Activated T-helper 1 cell treated with anti-CD3 and anti-CD28 coated beads, Interleukin-12 subunit alpha, Interleukin-12 subunit beta, Interleukin-2, Interleukin-4 antibody, amounts not matched to agents 30 ng/mL and 10 ng/mL and 1 ng/mL, durations not matched to agents 14 hours and 24 hours and 36 hours (primary cell): ENCODE measurements at places on chromosomes 11 and 22. TPM values are rescaled to one million over a fixed set of nuclear protein-coding genes. Genes with fewer than 3 reads are reported as not detected.

- DNase-seq, result no peak
Observed at GRCh38 chr11:123765601-123766000, 11.3 kb upstream of the OR6X1 start.

GRCh38 chr11:123196060-123196714, 1.1 kb upstream of the CLMP start:
- no peak for DNase-seq

GRCh38 chr22:21632237-21632895, at the start of gene CCDC116:
Gene CCDC116 (plus strand): TSS chr22:21632760. CDS start chr22:21633182, 422 bp downstream.
- peak; percentile 61 for DNase-seq

DNA sequence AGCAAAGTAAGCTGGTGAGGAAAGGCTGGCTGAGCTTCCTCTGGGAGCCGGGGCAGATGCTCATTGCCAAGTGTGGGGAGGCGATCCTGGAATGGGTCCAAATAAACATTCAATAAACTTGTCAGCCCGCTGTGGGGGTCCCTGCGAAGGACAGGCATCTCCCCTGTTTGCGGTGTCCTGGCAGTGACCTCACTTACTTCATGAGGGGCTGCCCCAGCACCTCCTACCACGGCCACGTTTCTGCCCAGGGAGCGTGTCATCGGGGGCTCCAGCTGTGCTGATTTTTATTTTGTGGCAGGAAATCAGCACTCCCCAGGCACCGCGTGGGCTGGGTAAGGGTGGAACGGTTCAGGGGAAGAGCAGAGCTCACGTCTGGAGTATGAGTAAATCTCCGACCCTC, 493.9 kb upstream of the B3GAT1 start:
- no peak for DNase-seq

GRCh38 chr11:79388201-79388600, 52.6 kb downstream of the TENM4 start:
- no peak for DNase-seq

- DNase-seq, result no peak
Observed at GRCh38 chr11:21615955-21616371, 576.9 kb upstream of the ANO5 start.

DNA sequence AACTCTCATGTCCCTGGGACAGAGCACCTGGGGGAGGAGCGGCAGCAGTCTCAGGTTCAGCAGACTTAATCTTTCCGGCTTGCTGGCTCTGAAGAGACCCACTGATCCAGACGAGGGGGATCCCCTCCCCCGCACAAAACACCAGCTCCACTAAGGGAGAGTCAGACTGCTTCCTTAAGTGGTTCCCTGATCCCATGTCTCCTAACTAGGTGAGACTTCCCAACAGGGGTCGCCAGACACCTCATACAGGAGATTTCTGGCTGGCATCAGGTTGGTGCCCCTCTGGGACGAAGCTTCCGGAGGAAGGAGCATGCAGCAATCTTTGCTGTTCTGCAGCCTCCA, 157.2 kb upstream of the TMEM45B start:
- DNase-seq, result no peak

GRCh38 chr22:43570531-43571165, 158.8 kb downstream of the MPPED1 start:
- no peak for DNase-seq

ANKK1 gene
- total RNA-seq, result not detected in 2 replicates

GRCh38 chr11:110249066-110249465, 47.3 kb downstream of the RDX start:
- DNase-seq, result no peak

PLAAT5 gene
- total RNA-seq, result not detected in 2 replicates

IGSF22 gene
- total RNA-seq, result 0.81 and 0.86 TPM in 2 replicates

DNA sequence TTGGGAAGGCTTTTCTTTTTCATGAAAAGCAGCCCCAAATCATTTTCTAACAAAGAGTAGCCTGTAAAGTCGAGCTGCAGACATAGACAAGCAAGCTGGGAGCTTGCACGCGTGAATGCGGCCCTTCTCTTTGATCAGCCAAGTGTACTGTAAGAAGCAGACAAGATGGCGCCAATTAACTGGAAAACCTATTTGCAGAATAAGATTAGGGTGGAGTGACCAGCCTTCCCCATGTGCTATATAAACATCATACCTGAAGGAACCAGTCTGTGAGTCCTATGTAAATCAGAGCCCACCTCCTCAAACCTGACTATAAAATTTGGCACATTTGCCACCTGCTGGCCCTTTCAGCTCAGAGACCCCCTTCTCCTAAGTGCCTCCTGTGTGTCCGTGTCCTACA, 982.7 kb downstream of the OPCML start:
- DNase-seq, result no peak
